ENCODE measurements at places on chromosomes 2 and 18.

GRCh38 chr18:23929362-23929930 lies 85.1 kb upstream of the TTC39C start:
- no peak for DNase-seq

DNA sequence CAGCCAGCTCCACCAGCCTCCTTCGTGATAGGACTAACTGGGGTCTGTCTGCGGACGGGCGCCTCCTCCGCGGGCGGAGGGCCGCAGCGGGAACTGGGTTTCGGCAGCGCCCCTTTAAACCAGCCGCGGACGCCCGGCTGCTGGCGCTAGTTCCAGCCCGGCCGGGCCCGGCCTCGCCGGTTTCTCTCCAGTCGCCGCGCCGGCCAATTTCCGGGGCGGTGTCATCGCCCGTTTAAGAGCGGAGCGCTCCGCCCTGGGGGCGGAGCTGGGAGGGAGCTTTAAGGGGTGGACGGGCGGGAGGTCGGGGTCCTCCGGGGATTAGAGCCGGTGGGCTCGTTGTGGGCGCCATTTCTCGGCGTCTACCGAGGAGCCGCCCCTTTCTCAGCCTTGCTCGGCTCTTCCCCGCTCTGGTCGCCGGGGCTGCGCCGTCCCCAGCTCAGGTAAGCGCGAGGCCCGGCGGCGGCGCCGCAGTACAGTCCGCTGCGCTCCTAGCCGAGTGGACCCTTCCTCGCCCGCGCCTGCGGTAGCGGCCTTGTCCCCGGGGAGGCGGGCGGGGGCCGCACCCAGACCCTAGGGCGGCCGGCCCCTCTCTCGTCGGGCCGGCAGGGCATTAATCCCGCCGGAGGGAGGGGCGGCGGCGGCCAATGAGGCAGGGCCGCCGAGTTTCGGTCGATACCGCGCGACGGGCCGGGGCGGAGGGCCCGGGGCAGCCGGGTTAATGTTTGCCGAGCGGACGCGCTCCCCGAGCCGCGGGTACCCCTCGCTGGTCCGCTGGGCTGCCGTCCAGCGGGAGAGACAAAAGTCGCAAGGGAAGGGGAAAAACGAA lies at the start of gene EPB41L5:
TSS of gene EPB41L5 (plus strand) at position 307 of the 826 bp plus-strand sequence. CDS start 6,008 bp downstream, outside the sequence.
- peak; percentile 87 for DNase-seq

DNA sequence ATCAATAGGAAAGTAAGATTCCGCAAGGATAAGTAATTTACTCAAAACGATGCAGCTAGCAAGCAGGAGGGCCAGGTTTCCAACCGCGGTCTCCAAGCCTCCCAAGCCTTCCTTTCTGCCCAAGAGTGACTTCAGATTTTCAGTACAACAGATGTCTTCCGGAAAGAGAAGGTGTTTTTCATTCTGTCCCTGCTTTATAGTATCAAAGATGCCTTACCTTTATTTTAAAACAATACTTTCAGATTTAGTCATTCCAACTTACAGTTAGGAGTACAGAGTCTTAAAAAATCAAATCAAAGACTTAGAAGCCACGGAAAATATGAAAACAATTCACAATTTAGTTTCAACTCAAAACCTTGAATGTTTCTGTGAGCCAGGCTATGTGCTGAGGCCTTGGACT lies 43.6 kb downstream of the CYB5A start:
- no peak for DNase-seq

GRCh38 chr2:8520791-8521344 lies 161.0 kb upstream of the ID2 start:
- no peak for DNase-seq

DNA sequence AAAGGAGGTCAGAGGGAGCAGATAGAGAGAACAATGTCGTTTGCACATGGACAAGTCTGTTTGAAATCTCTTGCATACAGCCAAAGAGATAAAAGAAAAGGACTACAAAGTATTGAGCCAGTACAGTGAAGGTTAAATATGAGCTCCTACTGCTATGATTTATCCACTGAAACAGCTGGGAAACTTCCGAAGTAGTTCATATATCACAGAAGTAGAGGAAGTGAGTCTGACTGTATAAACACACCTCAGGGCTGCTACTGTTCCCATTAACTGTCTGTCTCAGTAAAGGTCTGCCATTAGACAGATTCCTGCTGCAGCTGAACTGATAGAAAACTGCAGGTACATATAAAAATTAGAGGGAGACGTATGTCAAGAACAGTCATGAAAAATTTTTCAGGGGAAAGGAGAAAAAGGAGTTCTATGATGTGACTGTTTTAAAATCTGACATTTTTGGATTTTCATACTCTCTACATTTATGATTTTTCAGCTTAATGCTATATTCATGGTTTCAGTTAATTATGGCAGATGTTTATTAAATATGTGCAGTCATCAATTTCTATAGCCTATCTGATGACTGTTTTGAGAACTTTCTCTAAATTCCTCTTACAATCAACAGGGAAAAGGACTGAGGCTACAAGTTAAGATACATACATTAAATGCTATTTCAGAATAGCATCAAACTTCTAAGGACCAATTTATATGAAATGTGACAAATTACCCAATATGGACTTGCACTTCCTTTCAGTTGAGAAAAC lies 364.7 kb downstream of the ERBB4 start:
- DNase-seq, result no peak

- no peak for DNase-seq
Measured at GRCh38 chr2:95240091-95240490, 32.8 kb downstream of the ZNF892 start.

GRCh38 chr2:221896505-221897151 lies 324.5 kb upstream of the EPHA4 start:
- no peak for DNase-seq

- DNase-seq, result no peak
Measured at GRCh38 chr2:189821953-189822748, 37.9 kb downstream of the PMS1 start.

DNA sequence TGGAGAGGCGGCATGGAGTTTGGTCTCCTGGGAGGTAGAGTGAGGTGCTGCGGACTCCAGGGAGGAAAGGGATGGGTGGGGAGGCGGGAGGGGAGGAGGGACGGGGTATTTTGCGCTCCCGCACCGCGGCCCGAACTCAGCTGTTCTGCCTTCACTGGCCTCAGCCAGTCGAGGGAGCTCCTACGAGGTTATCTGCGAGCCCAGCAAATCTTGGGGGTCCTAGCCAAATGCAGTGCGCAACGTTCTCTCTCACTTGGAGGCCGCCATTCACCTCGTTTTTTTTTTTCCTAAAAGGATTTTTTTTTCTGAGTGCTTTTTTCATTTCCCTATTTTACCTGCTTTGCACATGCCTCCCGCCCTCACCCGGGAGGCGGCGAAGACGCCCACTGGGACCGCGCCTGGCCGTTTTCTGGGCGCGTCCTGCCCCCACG lies 877 bp upstream of the BCL2L11 start:
- DNase-seq, result peak; percentile 68

- DNase-seq, result no peak
Measured at GRCh38 chr2:694906-695510, 17.8 kb upstream of the TMEM18 start.

DNA sequence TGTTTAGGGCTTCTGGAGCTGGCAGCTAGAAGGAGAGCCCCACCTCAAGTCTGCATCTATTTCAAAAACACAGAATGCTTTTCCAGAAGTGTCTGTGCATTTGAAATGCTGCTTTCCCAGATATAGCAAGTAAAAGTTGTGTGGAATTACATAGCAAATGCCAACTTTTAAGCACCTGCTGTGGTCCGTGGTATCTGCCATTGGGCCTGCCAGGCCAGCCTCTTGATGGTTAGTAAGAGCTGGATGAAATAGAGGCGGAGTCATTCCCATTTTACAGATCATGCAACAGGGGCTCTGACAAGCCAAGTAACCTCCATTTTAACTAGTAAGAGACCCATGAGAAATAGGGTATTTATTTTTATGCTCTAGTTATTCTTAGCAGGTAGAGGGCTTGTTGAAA lies 61.6 kb downstream of the MGAT5 start:
- DNase-seq, result no peak

GRCh38 chr2:20934236-20934635 lies 109.6 kb downstream of the APOB start:
- no peak for DNase-seq

GRCh38 chr2:221254299-221254698 lies 317.8 kb downstream of the EPHA4 start:
- DNase-seq, result no peak

- DNase-seq, result peak; percentile 39
Measured at GRCh38 chr2:69933839-69934613, 19.1 kb downstream of the MXD1 start.

GRCh38 chr2:222837643-222838056 lies 23.2 kb upstream of the ACSL3 start:
- DNase-seq, result no peak

DNA sequence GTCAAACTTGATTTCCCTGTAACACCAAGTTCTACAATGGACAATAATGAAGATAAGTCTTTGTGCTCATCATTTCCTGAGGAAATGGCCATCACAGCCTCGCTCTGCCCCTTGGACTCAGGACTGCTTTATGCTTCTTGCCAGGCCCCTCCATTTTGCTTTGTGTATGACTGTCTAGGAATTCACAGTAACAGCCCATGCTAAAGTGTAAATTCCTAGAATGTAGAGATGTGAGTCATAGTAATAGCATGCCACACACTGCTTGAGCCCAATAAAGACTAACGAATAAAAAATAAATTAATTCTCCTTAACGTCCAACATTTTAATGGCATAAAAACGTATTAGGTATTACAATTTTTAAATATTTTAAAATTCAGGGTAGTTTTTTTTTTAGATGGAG lies 226.5 kb downstream of the PID1 start:
- no peak for DNase-seq

DNA sequence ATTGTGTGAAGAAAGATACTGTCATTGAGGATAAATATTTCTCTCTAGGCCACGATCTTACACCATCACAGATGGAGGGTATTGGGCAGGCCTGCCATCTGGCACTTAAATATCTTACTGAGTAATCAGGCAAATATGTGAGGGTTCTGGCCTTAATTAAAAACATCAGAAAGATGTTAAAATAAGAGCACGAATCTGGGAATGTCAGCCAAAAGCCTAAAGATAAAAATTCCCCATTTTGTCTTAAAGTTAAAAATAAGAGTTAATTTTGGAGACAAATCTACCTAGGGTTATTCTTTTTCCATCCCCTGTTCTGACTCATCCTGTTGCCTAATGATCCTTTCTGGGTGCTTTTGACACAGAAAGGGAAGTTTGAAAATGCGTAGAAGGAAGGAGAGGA lies 121.0 kb downstream of the SUCLG1 start:
- no peak for DNase-seq

All from erythroblast (primary cell).